Dorsolateral prefrontal cortex (tissue), 122 donors: ENCODE measurements at places on chromosomes 6 and 20.

- DNase-seq, result no peak
Measured at GRCh38 chr6:129262661-129263060, 379.7 kb downstream of the LAMA2 start.

DNA sequence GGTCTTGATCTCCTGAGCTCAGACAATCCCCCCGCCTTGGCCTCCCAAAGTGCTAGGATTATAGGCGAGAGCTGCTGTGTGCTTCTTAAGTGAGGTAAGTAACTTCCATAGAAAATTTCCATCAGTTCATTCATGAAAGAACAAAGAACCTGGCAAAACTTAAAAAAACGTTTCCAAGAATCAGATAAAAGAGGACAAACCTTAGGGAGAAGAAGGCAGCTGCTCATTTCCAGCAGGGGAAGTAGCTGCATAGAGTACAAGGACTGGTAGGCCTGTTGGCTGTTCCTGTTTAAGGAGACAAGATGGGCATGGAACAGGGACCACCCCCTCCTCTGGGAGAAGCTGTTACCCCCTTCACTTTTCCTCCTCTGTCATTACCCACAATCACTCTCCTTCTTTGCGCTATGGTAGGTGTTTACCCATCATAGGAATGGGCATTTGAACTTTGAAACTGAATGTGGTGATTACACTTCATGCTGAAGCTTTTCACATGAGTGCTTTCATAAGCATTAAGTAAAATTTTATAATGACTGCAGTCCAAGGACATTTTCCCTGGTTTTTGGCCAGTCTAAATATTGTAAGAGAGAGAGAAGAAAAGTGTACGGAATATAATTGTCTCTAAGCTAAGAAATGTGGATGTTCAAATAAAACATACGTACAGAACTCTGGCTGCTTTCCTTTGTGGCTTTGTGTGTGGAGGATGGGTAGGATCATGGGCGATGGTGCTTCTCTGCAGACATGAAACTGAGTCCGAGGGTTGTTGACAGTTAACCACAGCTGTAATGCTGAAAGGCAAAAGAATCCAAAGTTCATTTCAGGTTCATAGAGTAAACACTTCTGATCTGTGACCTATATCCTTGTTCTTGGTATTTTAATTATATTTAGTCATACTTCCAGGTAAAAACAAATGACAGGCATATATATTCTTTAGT, 56.4 kb downstream of the CCN2 start:
- DNase-seq, result no peak

GRCh38 chr6:153621491-153621890, 417.5 kb upstream of the OPRM1 start:
- no peak for DNase-seq

- no peak for DNase-seq
Measured at GRCh38 chr6:53446151-53446550, 97.4 kb upstream of the ELOVL5 start.

DNA sequence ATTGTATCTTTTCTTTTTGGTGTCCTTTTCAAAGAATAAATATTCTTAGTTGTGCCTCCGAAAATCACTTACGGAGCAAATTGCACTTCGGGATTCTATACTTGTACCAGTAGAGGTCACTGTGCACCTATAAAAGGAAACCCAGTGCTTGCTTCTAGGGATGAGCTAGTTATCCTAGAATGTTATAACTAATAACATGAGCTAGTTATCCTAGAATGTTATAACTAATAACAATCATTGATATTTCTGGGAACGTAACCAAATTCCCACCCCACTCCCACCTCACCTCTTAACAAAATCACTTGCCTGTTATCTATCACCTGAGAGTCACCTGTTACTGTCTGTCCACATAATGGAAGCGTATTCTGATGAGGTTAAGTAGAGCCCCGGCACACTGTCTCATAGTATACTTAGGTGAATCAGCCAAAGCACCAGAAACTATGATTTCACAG, 126.9 kb upstream of the TIAM2 start:
- DNase-seq, result no peak

DNA sequence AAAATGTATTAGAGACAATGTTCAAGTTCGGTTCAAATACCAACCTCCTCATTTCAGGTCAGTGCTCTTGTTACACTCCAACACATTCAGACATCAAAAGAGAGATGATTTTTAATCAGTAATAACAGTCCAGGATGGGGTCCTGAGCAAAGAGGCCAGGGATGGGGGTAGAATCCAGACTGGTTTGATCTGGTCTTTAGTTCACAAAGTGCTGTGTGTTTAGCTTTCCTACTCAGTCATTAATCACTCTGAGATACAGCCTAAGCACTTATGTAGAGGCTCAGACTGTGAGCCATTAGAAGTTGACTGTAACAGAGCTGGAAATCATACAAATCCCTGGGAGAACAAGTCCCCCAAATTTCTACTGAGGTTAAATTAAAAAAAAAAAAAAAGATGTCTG, 241.6 kb downstream of the PTPRK start:
- DNase-seq, result no peak

DNA sequence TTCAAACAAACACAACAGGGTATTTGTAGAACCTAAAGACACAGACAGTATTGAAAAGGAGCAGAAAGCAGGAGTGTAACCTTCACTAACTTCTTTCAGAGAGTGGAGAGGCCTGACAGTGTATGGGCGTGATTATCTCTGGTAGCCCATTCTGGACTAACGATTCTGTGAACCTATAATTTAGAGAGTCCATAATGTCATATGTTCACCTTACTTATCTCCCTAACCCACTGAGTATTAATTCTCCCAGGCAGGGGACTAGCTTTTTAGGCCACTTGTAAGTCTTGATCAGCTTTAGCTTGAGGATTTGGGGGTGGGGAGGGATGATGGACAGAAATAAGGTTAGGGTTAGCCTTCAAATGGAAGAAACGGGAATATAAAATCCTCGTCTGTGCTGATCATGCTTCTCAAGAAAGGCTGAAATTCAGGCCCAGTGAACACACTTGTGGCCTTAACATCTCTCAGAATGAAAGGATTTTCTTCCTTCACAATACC, 2.8 kb upstream of the PARD6B start:
- no peak for DNase-seq

GRCh38 chr6:36893976-36894932, 8.5 kb downstream of the C6orf89 start:
- DNase-seq, result no peak

- no peak for DNase-seq
Measured at GRCh38 chr20:59137532-59137931, 26.1 kb upstream of the ZNF831 start.

- no peak for DNase-seq
Measured at GRCh38 chr20:20461551-20461950, 93.6 kb downstream of the INSM1 start.

GRCh38 chr6:37280162-37280887, 22.4 kb upstream of the TMEM217 start:
- DNase-seq, result no peak

- no peak for DNase-seq
Measured at GRCh38 chr20:49863666-49864065, 51.0 kb downstream of the SLC9A8 start.

GRCh38 chr20:23335521-23335920, 15.1 kb upstream of the NXT1 start:
- no peak for DNase-seq

GRCh38 chr6:130958468-130958867, 104.6 kb downstream of the EPB41L2 start:
- DNase-seq, result no peak

DNA sequence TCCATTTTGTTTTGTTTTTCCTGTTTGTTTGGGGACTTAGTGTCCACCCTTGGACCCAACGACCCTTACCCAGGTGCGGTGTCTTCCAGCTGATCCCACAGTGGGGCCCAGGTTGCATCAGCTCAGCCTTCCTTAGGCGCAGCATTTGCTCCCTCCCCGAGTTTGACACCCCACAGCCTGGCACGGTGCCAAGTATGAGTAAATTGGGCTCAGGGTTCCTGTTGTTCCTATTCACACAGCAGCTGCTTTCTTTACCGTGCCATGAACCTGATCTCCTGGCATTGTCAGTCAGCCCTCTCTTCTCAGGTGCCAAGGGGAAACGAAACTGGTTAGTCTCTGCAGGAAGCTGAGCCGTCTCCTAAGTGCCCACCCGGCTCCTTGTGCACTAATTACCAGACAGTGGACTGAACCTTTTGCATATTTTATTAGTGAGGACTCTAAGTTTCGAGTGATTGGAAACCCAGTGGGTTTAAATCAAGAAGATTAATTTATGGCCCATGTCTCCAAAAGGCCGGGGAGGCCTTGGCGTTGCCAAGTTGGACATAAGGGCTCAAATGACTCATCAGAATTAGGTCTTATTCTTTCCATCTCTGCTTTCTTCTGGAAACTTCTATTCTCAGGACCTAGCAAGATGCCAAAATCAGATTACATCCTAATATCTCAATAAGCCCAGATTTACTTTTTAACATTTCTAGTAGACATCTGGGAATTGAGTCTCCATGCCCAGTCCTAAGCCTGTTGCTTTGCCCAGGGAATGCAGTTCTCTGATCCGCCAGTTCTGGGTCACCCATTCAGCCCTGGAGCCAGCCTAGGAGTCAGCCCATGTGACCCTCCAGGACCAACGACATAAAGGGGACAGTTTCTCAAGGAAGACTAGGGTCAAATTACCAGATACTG, 68.8 kb downstream of the TSHZ2 start:
- DNase-seq, result no peak

- no peak for DNase-seq
Measured at GRCh38 chr6:100209323-100210136, 215.5 kb upstream of the MCHR2 start.

DNA sequence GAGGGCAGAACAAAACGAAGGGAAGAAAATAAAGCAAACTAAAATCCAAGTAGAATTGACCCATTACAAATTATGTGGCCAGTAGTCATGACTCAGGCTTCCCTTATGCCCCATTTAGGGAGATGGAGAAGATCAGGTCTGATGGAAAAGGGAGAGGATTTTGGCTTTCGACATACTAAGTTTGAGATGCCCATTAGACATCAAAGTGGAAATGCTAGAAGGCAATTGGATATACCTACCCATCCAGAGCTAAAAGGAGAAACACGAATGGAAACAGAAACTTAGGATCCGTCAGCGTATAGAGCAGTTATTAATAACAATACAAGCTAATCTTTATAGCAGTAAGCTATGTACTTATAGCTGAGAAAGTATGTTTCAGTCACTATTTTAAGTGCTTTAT, 4.8 kb downstream of the TRPC4AP start:
- DNase-seq, result no peak
